Stimulated activated CD8-positive, alpha-beta memory T cell treated with anti-CD3 and anti-CD28 coated beads, Interleukin-12 subunit alpha, Interleukin-12 subunit beta, amount 100 ng/mL, for 1 hour (primary cell): ENCODE measurements at places on chromosomes 16 and 17.

- DNase-seq: no peak
These were observed 78.5 kb downstream of the SALL1 start for GRCh38 chr16:51072591-51072990.

- no peak for DNase-seq
These were observed 168.6 kb downstream of the RGS9 start for GRCh38 chr17:65305778-65306177.

DNA sequence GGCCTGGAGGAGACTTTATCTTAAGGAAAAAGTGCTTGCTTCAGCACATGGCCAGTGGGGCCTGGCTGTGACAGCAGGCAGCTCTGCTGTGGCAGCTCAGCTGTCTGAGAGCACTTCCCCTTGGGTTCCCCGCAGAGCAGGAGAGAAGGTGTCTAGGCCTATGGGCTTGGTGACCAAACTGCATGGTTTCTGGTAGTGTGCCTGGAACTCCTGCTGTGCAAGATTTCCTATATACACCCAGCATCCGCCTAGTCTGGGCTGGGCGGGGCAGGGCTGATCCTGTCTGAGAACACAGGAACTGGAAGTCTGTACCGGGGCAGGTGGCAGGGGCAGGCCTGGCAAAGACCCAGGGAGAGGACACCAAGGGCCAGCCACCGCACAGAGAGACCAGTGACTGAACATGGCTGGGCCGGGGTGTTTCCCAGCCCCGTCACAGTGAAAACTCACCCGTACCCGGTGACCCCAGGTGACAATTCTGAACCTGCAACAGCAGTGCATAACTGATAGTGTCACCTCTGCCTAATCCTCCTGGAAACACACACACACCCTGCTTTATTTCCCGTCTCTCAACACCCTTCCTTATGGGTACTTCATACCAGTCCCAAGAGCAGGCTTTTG lies 39.3 kb downstream of the CHD9 start:
- DNase-seq: no peak

- no peak for DNase-seq
These were observed 2.5 kb downstream of the IRX6 start for GRCh38 chr16:55326261-55327092.
